ENCODE measurements at places on chromosomes 5 and 9.

DNA sequence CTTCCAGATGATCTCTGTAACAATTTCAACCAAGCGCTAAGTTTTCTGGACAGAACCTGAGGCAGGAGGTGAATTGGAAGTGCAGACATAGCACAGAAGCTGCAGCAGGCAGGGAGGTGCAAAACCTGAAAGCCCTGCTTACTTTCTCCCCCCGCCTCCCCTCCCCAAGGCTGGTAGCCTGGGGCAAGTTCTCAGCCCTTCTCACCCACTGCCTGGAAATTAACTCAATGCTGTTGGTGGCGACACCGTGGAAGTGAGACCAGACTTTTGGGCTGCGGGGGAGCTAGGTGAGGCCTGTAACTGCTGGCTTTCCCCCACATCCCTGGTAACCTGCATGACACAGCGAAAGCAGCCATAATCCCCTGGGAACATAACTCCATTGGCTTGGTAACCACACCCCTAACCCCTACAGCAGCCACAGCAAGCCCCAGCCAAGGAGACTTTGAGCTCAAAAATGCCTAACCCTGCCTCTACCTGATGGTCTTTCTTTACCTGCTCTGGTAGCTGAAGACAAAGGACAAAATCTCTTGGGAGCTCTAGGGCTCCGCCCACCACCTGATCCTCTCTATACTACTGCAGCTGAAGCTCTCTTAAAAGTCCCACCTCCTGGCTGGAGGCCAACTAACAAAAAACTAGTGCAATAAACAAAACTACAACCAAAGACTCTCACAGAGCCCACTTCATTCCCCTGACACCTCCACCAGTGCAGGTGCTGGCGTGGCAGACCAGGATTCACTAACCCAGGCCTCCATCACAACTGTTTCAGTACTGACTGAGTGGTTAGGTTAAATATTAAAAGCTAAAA lies 11.9 kb upstream of the OR13C8 start:
- no peak for DNase-seq

DNA sequence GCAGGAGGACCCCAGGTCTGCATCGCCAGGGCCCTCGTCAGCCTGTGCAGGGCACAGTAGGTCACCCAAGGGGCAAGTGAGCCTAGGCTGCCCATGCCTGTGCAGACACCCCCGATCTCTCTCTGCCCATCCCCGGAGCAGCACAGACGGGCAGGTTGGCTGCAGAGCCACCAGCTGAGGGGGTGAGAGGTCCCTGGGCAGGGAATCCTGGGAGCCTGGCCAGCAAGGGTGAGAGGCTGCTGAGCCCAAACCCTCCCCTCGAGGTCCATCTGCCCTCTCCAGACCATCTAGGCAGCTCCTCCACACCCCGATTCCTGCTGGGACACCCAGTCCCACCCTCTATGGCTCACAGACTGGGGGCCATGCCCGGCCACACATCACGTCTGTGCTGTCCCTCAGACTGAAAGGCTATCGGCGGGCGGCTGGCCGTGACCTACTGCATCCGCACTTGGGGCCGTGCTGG lies 2.8 kb upstream of the DPP7 start:
- no peak for DNase-seq

DNA sequence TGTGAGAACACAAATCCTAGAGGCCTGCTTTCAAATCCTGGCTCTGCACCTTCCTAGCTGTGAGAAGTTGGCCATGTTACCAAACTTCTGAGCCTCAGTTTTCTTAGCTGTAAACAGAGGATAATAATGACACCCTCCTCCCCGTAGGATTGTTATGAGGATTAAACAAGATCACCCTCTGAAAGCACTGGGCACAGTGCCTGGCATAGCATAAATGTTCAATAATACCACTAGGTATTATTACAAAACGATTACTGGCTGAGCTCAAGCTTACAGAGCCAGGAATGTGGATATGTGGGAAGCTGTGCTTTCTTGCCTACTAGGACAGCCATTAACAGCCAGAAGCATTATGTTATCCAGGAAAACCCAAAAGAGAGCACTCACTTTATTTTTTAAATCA lies 30.8 kb upstream of the POU4F3 start:
- DNase-seq = no peak

DNA sequence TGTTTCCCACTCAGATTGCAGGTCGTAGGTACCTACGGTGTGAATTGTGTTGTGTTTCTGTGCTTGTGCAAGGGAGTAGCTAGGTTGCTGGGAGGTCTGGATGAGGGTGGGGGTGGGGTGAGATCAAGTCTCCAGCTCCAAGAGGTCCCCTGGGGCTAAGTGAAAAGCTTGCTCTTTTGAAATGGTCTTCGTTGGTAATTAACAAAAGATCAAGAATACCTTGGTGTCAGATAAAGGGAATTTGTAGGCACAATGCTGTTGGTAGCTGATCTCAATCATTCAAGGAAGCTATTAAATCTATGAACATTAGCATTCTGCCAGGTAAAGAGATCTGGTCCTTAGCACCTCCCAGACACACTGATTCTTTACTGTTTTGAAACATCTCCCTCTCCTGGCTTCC lies 928 bp upstream of the PCDHGC4 start:
- no peak for DNase-seq

- DNase-seq = no peak
Measured at GRCh38 chr5:87872986-87873385, 395.7 kb downstream of the TMEM161B start.

DNA sequence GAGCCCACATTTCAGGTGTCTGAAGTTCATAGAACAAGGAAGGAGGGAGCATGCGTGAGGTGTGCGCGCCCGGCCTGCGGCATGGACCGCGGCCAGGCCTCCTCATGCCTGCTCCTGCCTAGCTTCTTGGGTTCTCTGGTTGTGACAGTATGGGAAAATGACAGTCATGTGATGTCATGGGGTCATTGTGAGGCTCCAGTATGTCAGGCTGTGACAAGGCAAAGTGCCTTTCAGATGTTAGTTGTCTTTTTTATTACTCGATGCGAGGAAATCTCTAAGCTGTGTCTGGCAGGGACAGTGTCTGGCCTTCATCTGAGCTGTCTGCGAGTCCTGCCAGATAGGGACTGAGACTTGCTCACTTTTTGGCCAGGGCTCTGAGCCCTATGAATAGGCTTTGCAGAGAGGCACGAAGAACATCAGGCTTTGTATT lies 13.3 kb downstream of the UCK1 start:
- DNase-seq = no peak

Measured in NCI-H1930 (cell line).